Tibial nerve (tissue), 4 donors: ENCODE measurements at places on chromosomes 11 and 22.

GRCh38 chr11:111913997-111914396 lies 1.5 kb downstream of the HSPB2 start:
- DNase-seq: peak; percentile 64

- no peak for DNase-seq
These were observed 167.1 kb upstream of the TTC12 start for GRCh38 chr11:113147249-113147648.

DNA sequence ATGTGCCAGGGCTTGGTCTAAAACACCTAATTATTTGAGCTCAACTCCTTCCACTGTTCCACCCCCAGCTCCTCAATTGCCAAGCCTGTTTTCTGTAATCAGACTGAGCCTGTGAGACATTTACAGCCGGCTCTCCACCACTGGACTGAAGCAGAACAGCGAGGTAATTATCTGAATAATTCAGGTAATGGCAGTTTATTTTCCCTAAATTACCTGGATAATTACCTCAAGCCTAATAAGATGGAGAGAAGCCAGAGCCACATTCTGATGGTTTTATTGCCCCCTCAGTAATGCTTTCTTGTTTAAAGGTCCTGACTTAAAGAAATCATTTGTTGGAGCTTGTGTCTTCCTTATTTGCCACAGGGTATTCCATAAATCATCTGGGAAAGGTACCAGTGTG lies 64.2 kb downstream of the FZD4 start:
- DNase-seq: no peak

DNA sequence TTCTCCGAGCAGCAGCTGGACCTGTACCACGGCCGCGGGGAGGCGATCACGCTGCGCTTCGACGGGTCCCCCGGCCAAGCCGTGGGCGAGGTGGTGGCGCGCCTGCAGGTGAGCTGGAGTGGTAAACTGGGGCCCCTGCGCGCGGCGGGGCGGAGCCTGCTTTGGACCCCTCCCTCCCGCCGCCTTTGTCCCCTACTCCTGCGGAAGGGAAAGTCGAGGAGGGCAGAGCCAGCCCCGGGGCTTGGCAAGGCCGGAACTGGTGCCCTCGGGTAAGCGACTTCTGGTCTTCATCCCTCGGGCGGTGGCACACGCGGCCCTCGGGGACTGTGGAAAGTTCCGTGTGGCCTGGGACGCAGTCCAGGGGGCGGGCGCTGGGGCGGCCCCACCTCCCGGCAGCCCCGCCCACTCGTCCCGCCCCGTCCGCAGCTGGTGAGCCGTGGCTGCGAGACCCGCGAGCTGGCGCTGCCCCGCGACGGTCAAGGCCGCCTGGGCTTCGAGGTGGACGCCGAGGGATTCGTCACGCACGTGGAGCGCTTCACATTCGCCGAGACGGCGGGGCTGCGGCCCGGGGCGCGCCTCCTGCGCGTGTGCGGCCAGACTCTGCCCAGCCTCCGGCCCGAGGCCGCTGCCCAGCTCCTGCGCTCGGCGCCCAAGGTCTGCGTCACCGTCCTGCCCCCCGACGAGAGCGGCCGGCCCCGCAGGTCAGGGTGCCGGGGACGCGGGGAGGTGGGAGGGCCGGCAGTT lies 9.2 kb downstream of the SIPA1 start:
- DNase-seq: no peak

DNA sequence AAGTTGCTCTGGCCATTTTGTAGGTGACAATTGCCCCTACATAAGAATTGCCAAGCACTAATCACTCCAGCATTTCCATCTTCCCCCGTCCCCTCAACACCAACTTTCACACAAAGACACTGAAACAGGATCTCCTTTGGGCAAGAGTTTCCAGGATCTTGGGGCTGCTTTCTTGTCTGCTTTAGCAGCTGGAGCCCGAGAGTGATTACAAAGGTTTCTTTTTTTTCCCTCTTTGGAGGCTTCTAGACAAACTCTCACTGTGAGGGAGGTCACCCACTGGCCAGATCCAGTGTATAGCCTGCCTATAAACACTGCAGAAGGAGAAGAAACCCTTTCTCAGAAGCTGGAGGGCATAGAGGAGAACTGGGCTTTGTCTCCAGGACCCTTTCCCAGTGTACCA lies 92.5 kb downstream of the APIP start:
- DNase-seq: no peak

DNA sequence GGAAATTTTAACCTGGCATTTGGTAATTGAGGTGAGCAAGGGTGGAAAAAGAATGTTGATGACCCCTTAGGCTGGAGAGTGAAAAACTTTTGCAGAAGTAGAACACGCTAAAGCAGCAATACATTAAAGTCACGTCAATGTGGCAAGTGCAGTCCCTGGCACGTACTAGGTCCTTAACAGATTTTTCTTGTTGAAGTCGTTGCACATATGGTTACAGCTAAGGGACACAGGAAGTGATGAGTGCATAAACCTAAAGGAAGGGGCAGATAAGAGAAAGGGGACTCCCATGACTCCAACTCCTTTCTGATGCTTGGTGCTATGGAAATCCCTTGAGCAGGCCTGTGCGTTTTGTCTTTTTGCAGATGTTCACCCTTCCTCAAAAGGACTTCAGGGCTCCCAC lies 1.2 kb downstream of the ACCS start:
- no peak for DNase-seq

DNA sequence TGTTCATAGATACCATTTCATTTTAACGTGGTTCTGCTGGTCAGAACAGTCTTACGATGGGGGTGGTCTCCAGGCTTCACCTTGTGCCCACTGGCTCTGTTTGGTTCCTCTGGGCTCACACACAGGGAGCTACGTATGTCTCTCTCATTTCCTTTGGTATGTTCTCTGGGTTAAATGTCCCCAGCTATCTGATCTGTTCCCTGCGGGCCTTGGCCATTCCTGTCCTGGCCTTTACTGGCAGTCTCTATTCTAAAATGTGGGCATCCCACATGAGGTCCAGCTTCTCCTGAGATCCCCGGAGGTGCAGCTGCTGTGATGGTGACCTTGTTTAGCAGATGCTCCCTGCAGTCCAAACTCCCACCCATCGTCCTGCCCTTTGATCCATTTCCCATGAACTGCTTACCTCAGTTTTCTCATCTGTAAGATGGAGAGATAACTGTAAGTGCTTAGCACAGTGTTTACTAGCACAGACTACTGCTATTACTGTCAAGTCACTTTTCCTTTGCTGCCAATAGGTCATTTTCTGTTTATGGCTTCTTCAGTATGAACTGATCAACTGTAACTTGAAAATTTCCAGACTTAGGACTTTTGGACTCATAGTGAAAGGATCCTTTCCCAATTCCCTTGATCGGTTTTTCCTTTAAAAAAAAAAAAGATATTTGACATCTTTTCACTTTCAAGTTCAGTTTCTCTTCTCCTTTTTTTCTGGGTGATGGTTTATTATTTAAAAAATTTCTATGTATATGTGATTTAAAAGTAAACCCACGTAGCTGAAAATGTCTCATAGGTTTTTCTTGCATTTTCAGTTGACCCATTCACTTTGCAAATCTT lies 92.9 kb downstream of the PTPRJ start:
- DNase-seq: no peak

DNA sequence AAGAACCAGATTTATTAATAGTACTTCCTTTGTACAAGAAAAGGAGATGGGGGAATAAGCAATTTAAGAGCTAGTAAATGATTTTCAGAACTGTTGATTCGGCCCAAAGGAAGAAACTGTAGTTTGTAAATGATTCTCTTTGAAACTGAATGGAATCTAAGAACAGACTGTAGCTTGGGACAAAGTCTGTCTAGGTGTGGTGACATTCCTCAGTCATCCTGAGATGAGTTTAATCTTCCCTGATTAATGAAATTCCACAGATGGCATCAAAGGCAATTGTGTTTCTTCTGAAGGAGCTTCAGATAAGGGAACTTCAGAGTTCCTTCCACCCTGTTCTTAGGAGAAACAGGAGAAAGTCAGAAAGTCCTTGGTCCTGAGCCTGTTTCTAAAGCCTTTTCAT lies 2095.9 kb downstream of the LRRC4C start:
- no peak for DNase-seq

DNA sequence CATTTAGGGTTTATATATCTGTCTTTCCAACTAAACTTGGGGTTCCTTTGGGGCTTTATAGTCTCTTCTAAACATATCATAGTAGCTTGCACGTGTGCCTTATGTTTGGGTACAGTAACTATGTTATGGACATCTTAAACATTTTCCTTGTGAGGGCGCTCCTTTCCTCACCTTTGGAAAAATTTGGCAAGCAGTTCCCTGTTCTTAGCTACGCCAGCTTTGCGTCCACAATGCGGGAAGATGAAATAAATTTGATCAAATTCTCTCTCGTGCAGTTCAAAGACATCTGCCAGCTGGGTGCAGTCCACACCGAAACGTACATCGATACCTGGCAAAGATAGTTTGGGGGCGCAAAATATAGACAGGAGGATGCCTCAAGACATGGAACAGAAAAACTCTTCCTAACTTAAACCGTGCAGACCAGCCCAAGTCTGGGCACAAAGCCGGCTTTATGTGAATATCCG lies 548 bp downstream of the FDXACB1 start:
- DNase-seq: no peak
